ENCODE measurements at places on chromosomes 12 and 14.

GRCh38 chr12:116880213-116880816 lies 926 bp downstream of the HRK start:
- no peak for DNase-seq

GRCh38 chr14:58280954-58281787 lies 17.2 kb upstream of the ARID4A start:
- no peak for DNase-seq

GRCh38 chr12:77625441-77625840 lies 205.3 kb upstream of the NAV3 start:
- DNase-seq, result no peak

- no peak for DNase-seq
Measured at GRCh38 chr12:130335517-130336392, 1.9 kb upstream of the PIWIL1 start.

DNA sequence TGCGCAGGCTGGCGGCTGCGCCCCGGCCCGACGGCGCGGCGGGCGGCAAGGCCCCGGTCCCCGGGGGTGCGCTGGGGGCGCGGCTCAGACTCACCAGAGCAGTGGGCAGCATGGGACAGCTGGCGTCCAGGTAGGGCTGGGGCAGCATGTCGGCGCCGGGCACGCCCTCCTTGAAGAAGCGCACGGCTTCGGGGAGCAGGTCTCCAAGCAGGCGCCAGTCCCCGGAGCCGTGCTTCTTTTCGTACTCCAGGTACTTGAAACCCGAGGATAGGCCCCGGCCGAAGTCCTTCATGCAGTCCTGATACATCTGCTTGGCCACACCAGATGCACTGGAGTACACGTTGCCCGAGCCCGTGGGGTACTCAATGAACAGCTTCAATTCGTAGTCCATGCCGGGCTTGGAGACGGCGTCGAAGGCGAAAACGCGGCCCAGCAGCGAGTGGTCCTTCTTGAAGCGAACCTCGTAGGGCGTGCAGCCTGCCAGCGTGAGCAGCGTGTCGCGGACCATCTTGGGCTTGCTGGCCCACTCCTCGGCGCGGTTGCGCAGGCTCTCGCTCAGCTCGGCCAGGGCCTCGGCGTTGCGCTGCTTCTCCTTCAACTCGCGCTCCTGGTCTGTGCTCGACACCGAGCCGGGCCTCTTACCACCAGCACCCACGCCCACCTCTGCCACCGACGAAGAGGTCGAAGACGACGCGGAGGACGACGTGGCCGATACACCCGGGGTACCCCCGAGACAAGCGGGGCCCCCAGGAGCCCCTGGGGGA lies 2.2 kb downstream of the IRF2BPL start:
- no peak for DNase-seq

DNA sequence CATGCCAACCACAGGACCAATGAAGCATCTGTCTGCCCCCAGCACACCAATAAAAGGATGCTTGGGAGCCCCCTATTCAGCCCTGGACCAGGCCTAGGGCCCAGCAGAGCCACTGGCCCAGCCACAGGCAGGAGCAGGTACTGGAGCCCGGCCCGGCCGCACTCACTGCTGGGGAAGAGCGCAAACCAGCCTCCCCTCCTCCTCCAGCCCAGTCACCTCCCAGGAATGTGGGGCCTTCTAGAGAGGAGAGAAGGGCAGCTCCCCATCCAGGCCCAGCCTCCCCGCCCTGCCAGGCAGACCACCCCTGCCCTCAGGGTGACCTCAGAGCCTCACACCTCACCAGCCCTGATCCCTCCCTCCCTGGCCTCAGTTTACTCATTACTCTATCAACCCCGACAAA lies 56.2 kb downstream of the CCNK start:
- DNase-seq, result no peak

DNA sequence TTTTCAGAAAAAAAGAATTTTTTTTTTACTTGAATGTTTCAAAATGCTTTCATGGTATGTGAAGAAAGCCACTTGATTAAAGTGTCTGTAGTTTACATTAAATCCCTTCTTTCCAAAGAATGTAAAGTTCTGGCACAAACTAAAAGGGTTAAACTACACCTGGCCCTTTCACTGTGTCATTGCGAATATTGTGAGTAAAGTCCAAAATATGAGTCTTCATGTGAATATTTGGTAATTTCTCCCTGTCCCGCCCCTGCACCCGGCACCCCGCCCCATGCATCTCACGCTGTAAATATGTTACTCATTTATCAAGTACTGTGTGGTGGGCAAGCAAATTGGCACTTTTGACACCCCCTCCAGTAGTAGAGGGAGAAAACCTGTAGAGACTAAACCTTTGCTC lies 274.7 kb downstream of the TTC6 start:
- DNase-seq, result no peak
